HuH-7 (cell line): ENCODE measurements at places on chromosomes 12 and 14.

GRCh38 chr12:128323145-128323920, 56.4 kb downstream of the TMEM132C start:
- DNase-seq: no peak

DNA sequence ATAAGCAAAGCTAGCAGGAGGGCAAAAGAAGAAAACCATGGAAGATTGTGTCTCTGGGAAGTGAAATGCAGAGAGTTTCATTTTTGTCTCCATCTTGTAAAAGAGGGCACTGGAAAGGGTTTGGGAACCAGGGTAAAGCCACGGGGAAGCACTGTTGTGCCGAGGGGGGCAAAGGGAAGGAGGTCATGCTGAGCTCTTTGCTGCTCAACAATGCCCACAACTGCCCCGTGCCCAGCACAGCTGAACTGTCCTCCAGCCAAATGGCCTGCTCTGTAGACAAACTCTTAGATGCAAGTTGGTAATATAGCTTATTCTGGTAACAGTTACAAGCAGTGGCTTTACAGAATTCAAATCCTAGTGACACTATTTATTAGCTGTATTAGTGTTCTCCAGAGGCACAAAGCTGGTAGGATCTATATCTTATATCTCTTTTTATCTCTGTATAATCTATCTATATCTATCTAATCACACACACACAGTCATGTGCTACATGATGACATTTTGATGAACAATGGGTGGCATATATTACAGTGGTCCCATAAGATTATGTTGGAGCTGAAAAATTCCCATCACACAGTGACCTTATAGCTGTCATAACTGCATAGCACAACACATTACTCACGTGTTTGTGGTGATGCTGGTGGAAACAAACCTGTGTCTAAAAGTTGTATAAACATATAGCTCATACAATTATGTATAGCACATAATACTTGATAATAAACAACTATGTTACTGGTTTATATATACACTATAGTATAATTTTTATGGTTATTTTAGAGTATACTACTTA, 203.4 kb upstream of the DDHD1 start:
- DNase-seq: no peak

DNA sequence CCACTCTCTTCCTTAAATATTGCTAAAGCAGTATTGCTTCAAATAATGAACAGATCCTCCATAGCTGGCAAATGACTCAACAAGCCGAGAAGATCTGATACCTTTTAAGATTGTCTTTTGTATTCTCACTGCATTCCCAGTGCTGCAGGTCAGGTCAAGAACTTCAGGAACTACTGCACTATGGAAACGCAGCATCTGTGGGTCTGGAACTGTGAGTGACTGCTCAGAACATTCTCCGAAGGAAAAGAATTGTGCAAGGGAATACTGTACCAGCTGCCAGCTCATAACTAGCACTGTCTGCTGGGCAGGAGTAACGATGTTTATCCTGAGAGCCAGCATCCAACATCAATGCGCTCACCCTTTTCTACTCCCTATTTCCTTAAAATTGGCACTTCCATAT, 348.0 kb upstream of the SOX5 start:
- no peak for DNase-seq

DNA sequence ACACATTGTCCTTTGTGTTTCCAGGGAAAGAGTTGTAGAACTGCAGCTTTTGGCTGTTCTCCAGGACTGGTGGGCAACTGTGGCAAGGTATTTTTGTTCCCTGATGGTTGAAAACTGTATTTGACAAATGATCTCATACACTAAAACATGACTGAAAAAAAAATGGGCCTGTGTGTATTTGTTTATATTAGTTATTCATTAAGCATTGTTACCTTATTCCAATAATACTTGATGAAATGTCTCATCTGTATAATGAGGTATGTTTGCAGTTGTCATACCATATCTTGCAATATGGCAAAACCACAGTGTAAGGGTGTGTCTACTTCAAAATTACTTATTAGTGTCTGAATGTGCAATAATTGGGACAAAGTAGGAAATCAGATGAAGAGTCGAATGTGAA, 479.4 kb upstream of the NOVA1 start:
- DNase-seq: no peak

DNA sequence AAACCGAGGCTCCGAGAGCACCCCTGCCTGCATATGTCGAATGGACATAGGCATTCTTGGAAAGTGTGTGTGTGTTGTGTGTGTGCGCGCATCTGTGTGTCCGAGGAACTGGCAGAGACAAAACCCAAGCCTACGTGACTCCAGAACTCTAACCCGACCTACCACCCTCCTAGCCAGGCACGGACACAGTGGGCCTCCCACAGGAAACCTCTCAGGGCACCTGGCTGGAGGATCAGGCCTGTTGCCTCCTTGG, 556 bp upstream of the PGF start:
- DNase-seq: no peak

- DNase-seq: no peak
Measured at GRCh38 chr14:71737760-71738159, 194.5 kb upstream of the RGS6 start.

DNA sequence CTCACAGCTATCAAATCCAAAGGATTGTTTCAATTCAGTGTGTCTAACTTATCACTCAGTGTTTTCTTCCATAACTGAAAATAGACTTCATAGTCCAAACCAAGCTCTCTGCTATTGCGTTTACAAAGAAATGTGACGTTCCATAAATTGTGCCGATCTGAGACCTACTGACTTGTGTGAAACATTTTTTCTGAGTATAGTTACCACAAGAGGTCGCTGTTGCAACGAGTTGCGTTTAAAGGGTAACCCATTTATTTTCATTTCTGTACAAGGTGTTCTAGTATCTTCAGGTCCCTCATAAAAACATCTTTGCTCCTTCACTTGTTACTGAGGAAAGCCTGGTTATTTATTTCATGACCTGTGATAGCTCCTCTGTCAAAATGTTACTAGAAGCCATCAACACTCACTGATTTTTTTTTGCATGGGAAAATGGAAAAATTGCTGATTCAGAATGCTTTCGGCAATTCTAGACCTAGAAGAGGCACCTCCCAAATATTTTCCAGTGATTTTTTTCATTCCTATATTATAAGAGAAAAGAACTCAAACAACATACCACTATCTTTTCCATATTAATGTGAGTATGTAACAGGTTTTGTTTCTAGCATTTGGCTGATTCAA, 60.9 kb upstream of the OR4E1 start:
- DNase-seq: peak; percentile 17

DNA sequence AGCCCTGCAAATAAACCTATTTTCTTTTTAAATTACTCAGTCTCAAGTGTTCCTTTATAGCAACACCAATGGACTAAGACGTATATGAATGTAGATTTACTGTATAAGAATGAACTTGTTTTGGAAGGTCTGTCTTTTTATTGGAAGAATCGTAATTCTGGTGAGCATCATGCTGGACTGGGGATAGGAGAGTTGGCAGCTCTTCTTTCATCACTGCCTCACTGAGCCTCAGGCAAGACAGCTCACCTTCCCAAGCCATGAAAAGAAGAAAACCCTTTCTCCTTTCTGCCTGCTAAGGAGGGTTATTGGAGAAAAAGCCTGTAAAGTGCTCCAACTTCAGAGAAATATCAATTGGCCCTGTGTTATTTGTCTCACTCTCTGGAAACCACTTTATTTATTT, 9.1 kb upstream of the RNF34 start:
- DNase-seq: no peak

DNA sequence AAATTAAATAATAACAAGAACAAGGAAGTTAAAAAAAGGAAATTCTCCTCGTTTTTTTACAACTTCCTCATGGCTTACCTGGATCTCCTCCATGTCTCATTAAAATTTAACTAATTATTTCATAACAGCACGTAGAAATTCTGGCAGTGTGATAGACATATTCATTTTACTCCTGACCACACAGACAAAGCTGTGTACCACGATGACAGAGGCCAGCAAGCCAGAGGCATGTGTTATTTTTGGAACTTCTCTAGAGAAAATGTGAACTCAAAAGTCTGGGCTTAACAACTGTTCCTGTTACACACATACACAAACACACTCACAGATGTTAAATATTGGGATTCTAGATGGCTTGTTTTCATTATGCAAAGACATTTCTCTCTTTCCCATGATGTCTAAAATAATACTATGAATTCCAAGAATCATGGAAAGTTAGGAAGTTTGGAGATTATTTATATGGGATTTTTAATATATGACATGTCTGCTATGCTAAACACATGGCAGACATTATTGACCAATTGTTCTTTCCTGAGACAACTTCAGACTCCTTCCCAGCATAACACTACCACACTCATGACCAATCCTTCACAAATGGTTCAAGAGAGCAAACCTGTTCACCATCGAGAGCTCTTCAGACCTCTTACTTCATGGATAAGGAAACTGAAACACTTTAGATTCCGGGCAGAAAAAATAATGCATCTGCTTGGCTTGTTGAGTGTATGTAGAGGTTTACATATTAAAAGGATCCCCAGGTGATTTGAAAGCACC, 158.7 kb downstream of the DACT1 start:
- DNase-seq: no peak

GRCh38 chr12:21183721-21184275, 52.8 kb downstream of the SLCO1B1 start:
- DNase-seq: no peak

GRCh38 chr12:114995891-114996290, 311.9 kb upstream of the TBX3 start:
- DNase-seq: no peak

GRCh38 chr14:94827711-94828447, 58.0 kb upstream of the GSC start:
- DNase-seq: no peak

DNA sequence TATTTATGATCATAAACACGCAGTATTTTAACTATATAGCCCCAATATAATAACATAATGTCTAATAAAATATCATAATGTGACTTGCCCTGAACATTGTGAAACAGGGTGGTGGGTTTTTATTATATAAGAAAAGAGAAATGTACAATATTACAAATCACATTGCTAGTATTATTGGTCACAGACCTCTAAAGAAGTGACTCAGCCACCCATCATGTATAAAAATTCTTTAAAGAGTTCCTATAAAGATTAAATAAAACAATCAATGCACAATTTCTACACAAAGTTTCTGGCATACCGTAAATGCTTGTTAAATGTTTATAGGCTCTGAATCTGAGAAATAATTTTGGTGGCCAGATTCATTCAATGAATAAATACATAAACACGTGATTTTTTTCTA, 28.9 kb downstream of the ABCC9 start:
- no peak for DNase-seq

GRCh38 chr12:101927999-101928398, 50.6 kb downstream of the DRAM1 start:
- DNase-seq: no peak

- no peak for DNase-seq
Measured at GRCh38 chr12:94157981-94158411, 9.6 kb downstream of the PLXNC1 start.

DNA sequence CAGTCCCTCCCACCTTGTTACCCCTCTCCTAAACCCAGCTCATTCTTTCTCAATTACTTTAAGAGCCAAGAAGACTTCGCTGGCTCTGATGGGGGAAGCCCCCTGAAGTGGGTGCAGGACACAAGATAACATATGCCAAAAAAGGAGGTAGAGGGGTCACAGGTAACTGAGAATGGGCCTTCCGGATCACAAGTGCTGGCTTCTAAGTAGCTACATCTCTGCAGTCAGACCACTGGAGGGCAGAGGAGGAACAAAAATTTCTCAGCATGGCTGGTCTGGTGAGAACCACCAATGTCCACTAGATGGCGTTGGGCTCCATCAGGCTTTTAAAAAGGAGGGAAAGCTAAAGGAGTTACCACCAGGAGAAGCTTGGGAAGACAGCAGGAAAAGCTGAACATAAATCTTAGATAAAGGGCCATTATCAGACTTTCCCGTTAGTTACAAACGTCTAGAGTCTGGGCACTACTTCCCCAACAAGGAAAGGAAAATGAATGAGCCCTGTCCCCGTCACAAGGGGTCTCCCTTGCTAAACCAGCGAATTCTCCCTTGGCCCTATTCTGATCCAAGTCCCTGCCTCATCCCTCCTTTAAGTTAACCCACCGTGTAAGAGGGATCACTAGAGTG, 11.6 kb upstream of the CDH24 start:
- peak; percentile 88 for DNase-seq

- no peak for DNase-seq
Measured at GRCh38 chr12:3752096-3752709, 706 bp downstream of the CRACR2A start.

GRCh38 chr14:93901813-93902212, 25.3 kb upstream of the FAM181A start:
- DNase-seq: no peak

DNA sequence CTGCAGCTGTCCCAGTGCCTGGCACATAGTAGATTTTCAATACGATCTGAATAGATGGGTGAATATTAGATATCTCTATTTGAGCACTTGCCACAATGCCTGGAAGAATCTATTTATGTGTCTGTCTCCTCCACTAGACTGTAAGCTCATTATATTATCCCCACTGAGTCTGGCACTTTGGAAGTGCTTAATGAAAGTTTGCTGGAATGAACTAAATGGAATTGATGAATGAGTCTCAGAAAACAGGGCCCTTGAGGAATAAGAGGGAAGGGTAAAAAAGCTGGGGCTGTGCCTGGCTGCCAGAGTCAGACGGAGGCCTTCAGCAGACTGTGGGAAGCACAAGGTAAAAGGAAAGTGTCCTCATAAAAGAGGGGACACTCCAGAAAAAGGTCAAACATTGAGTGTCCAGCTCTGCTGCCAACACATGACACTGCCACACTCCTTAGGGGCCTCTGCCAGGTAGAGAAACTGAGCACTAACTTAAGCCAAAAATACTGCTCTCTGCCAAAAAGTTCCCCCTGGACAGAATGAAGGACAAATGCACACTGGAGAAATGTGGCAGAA, 39.3 kb downstream of the GLT8D2 start:
- no peak for DNase-seq

- no peak for DNase-seq
Measured at GRCh38 chr14:101875727-101876554, 88.4 kb upstream of the DYNC1H1 start.

- no peak for DNase-seq
Measured at GRCh38 chr12:84604551-84604950, 308.0 kb downstream of the SLC6A15 start.

DNA sequence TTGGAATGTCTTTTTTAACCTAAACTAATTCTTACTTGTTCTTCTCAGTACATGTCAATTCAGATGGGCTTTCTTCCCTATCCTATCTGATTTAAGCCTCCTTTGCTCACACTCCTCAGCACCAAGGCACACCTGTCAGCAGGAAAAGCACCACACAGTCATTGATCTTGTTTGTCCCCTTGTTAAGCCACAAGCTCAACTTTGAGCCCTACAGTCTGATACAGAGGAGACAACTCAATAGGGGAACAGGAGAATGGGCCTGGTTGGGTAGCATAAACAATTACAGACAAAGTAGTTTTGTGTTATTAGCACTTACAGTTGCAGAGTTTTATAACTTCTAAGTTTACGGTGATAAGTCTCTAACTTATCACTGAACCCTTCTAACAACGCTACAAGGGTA, 29.5 kb upstream of the SYCP3 start:
- DNase-seq: no peak

DNA sequence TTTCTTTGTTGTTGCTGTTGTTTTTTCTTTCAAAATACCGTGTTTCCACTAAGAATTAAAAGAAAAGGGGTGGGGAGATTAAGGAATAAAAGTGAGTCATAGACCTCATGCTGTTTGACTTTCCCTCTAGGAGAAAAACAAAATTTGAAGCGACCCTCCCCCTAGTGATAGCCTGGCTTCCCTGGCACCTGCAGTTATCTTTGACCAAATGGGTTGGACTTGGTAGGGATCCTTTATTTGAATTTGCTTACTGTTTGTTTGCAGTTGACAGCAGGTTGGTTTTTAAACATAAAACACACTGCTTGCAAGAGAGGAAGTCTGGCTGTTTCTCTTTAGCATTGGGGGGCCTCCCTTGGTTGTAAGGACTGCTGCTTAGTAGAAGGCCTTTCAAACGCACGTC, 14.0 kb downstream of the OTX2 start:
- DNase-seq: no peak
